Mesangial cell (primary cell): ENCODE measurements at places on chromosomes 3 and 15. TPM values are rescaled to one million over a fixed set of nuclear protein-coding genes. Genes with fewer than 3 reads are reported as not detected.

The SLC9C1 gene
- not detected in 2 replicates for total RNA-seq

The GOLGA8H gene
- total RNA-seq, result 0.25 and 0.49 TPM in 2 replicates

The ISL2 gene
- 0.33 TPM in 1 of 2 replicates, not detected in the other for total RNA-seq

The ABHD17C gene
- 4.2 and 7.1 TPM in 2 replicates for total RNA-seq

The TMEM202 gene
- total RNA-seq, result not detected in 2 replicates

The NPHP3 gene
- 7.3 and 11.2 TPM in 2 replicates for total RNA-seq

The CCDC39 gene
- under 0.01 TPM in 1 of 2 replicates, not detected in the other for total RNA-seq

The LEKR1 gene
- total RNA-seq, result 0.38 and 0.65 TPM in 2 replicates
